G401 (cell line): ENCODE measurements at places on chromosomes 11 and 22. TPM values are rescaled to one million over a fixed set of nuclear protein-coding genes. Genes with fewer than 3 reads are reported as not detected.

MPPED2 gene
- not detected in 2 replicates for total RNA-seq

GRCh38 chr11:13763341-13763740, 94.9 kb downstream of the FAR1 start:
- DNase-seq: no peak

- DNase-seq: no peak
Measured at GRCh38 chr11:69002110-69002569, 10.9 kb downstream of the MRGPRF start.

- no peak for DNase-seq
Measured at GRCh38 chr22:43129426-43130425, 13.5 kb downstream of the MCAT start.

DNA sequence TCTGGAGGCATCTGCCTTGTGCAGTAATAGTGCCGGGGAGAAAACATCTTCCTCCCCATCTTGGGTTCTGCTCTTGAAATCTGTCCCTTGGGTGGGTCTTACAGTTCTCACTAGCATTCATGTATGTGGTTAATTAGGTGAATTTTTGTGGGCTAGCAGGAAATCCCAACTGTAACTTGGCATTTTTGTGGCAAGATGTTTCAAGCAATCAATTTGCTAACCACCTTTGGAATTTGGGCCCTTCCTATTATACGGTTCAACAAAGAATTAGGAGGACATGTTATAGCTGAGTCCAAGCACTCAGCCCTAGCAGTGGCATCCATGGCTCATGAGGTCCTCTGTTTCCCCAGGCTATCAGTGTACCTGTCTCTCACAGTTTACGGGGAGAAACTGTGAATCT, 89.1 kb upstream of the MTNR1B start:
- no peak for DNase-seq

DNA sequence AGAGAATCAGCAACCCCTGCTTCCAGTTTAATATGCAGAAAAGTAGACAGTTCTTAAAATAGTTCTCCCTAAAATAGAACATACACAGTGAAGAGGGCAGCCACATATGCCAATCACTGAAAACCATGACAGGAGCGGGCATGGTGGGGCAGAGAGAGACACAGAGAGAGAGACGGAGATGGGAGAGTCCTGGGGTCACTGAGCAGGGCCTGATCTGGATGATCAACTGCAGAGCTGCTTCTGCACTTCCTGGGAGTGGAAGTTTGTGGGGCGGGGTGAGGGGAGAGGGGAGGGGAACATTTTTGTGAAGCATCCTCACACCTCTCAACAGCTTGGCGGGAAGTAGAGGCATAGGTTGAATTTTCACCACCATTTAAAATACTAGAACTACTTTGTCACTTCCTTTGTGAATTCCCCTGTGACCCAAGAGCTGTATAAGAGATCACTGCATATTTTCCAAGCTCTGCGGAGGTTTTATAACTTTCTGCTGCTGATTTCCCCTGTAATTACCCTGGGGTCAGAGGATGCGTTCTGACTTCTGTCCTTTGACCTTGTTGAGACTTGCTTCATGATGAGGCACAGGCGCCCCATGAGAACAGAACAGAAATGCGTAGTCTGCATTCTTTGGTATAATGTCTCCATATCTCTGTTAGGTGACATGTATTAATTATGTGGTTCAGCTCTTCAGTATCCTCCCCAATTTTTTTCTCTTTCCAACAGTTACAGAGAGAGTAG, 419.4 kb downstream of the BRD1 start:
- no peak for DNase-seq

- DNase-seq: no peak
Measured at GRCh38 chr11:97614606-97615005, 1224.8 kb downstream of the JRKL start.
